Urothelium cell line (cell line): ENCODE measurements at places on chromosomes 4 and X.

GRCh38 chrX:118756101-118756500, 28.7 kb downstream of the IL13RA1 start:
- DNase-seq: no peak

GRCh38 chr4:187118602-187119120, 395.0 kb upstream of the FAT1 start:
- no peak for DNase-seq

GRCh38 chrX:47283015-47283771, 50.4 kb downstream of the USP11 start:
- DNase-seq: peak; percentile 55

DNA sequence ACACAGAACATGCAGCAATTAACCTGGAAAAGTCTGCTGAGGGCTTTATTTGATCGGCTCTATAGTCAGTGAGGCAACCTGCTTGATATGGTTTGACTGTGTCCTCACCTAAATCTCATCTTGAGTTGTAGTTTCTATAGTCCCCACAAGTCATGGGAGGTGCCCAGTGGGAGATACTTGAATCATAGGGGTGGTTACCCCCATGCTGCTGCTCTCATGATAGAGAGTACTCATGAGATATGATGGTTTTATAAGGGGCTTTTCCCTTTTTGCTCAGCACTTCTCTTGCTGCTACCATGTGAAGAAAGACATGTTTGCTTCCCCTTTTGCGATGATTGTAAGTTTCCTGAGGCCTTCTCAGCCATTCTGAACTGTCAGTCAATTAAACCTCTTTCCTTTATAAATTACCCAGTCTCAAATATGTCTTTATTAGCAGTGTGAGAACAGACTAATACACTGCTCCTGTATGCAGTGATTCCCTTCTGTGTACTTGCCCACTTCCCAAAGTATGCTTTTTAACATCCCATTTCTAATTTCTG, 78.2 kb downstream of the NPFFR2 start:
- DNase-seq: no peak

DNA sequence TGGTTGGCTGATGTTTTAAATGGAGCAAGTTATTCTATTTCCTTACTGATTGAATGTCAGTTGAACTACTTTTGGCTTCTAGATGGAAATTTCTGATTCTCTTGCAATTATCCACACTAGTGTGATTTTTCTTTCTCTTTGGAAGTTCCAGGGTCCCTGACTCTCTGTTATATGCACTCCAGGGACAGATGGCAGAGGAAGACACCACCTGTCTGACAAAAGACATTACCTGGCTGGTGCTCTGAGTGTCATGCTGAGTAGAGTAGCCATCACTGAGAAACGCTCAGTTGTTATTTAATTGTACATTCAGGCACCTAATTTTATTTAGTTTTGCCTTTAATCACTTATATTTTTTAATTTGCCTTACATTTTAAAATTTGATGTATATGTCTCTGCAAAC, 105.4 kb upstream of the TLL1 start:
- DNase-seq: no peak

- DNase-seq: no peak
Observed at GRCh38 chr4:147388018-147388417, 92.9 kb upstream of the EDNRA start.

DNA sequence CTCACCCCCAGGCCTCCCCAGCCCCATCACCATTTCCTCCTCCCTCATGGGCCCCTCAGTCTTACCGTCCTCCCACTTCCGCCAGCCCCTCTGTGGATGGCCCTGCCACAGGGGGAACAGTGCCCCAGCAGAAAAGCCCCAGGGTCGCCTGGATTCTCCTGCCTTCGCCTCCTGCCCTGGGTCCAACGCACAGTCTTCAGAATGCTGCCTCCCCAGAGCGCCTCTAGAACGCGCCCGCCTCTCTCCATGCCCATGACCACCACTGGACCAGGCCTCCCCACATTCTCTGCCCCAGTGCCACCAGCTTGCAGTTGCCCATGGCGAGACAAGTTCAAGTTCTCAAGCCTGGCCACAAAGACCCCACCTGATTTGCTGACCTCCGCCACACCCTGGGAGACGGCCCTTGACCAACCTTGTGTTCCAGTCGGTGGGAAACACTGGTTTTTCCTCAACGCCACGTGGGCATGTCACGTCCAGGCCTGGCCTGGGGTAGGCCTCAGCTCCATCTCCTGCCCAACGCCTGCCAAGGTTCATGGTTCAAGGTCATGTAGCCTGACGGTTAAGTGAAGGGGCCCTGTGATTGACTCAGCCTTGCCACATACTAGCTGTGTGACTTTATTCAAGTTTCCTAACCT, 634 bp upstream of the PLXNB3 start:
- no peak for DNase-seq

GRCh38 chrX:3076416-3076991, 35.2 kb downstream of the ARSF start:
- peak; percentile 4 for DNase-seq

- no peak for DNase-seq
Observed at GRCh38 chrX:19931146-19931545, 43.7 kb upstream of the SH3KBP1 start.

DNA sequence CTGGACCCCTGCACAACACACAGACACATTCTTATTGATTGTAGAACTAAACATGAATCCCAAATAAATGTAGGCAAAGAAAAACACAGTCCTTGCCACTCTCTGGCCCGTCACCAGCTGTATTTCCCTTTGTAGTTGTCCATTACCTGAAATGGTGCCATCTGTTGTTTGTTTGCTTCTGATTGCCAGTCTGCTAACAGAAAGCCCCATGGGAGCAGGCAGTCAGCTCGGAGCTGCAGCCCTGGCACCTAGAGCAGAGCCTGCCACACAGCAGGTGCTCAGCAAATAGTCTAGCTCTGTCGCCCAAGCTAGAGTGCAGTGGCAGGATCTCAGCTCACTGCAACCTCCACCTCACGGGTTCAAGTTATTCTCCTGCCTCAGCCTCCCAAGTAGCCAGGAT, 28.9 kb downstream of the CPLX1 start:
- no peak for DNase-seq
